ENCODE measurements at places on chromosomes 1 and 21.

GRCh38 chr1:226201029-226201593, 14.6 kb upstream of the ACBD3 start:
- no peak for DNase-seq

- DNase-seq: no peak
These were observed 36.1 kb downstream of the LRRC40 start for GRCh38 chr1:70169018-70169839.

- no peak for DNase-seq
These were observed 46.3 kb downstream of the SLC30A10 start for GRCh38 chr1:219882096-219882495.

GRCh38 chr1:224223819-224224714, 41.0 kb downstream of the DEGS1 start:
- DNase-seq: no peak

DNA sequence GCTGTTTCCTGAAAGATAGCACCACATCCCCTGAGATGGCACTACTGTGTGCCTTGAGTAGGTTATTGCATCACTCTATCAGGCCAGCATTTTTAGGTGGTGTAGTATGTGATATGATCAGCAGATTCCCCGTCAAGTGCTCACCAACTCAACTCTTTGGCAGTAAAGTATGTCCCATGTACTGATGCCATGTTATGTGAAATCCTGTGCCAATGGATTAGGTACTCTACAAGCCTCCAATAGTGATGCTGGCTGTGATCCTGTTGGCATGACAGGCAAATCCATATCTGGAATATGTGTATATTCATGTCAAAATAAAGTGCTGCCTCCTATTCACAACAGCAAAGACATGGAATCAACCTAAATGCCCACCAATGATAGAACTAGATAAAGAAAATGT, 137.2 kb upstream of the CAMK1G start:
- DNase-seq: no peak

GRCh38 chr1:221912230-221912629, 170.3 kb upstream of the DUSP10 start:
- no peak for DNase-seq
